HAP-1 (cell line): ENCODE measurements at places on chromosomes 5 and 9.

DNA sequence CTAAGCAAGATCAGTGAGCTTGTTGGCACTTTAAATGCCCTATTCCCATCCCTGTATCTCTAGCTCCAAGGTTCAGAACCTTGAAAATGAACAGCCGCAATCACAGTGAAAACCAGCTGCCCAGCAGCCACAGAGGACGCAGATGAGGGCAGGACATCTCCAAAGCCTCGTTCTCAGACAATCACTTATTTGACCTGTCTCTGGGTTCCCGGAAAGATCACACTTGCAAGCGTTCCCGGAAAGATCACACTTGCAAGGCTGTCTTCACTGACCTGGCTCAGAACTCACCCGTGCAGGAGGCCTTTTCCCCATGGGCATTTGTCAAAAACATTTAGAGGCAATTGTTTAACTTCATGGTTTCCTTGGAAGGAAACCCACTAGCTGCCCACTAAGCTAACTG lies 25.7 kb downstream of the IPPK start:
- DNase-seq = no peak

DNA sequence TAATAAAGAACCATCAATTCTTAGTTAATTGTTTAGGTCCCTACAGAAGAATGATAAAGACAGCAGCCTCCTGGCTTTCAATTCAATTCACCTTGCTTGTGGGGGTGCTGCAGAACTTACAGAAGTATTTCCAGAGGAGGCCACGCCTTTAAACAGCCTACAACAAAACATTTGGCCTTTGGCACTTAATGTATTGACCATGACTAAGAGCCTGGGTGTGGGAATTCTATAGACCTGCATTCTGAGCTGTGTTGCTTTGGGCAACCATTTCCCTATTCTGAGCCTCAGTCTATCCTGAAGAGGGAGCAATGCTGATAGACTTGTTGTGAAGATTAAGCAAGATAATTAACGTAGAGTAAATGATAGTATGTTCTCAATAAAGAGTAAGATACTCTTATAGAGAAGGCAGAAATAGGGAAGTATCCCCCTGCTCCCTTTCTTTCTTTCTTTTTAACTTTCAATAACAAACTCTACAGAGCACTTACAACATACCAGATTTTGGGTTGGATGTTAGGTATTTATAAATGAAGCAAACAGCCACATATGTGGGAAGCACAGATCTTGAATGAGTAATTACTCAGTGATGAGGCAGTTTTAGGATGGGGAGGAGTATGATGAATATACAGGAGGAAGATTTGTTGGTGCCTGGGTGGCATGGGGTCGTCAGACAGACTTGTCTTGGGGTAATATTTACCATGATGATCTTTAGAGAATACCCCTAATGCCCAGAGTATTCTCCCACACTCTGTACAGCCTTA lies 28.4 kb downstream of the PAPPA start:
- no peak for DNase-seq

GRCh38 chr5:94796586-94796985 lies 178.1 kb downstream of the SLF1 start:
- DNase-seq = no peak

- DNase-seq = no peak
Measured at GRCh38 chr5:155259648-155260047, 246.1 kb downstream of the KIF4B start.

DNA sequence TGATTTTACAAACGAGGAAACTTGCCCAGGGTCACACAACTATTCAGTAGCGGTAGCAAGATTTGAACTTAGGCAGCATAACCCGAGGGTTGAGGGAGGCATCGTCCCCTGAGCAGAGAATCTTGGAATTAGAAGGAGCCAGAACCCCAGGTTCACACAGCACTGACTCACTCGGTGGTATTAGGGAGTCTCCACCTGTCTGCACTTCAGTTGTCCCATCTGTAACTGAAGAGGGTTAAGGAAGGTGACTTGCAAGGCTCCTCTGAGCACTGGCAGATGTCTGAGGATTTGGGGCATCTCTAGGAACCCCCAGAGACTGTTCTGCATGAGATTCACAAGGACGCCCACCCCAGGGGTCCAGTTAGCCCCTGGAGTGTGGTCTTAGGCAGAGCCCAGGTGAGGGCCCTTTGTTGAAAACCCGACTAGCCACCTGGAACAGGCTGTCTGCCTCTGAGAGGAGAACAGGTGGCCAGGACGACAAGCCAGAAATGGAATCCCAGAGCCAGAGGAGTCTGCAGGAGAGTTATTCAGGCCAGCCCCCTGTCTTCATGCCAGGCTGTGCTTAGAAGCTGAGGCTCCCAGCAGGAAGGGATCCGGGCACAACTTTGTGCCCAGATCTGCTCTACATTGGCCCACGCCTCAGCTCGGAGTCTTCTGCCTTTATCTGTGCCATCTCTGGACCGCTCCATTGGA lies 50.0 kb upstream of the ORM1 start:
- DNase-seq = no peak
